CD4-positive, alpha-beta T cell (primary cell): ENCODE measurements at places on chromosomes 4 and X. TPM values are rescaled to one million over a fixed set of nuclear protein-coding genes. Genes with fewer than 3 reads are reported as not detected.
A peak's percentile ranks its signal among the peaks of the same experiment; 100 is the strongest.

- no peak for DNase-seq
These were observed 188.9 kb downstream of the ASMT start for GRCh38 chrX:1803741-1804140.

- DNase-seq: no peak
These were observed 139.7 kb downstream of the TSPAN5 start for GRCh38 chr4:98518559-98519267.

- DNase-seq: no peak
These were observed 47.3 kb upstream of the STK26 start for GRCh38 chrX:131975851-131976250.

The SPARCL1 gene
- total RNA-seq: not detected

- no peak for DNase-seq
These were observed 126.2 kb downstream of the HNRNPD start for GRCh38 chr4:82247629-82248028.

- DNase-seq: no peak
These were observed 33.7 kb downstream of the STK32B start for GRCh38 chr4:5084911-5085475.

DNA sequence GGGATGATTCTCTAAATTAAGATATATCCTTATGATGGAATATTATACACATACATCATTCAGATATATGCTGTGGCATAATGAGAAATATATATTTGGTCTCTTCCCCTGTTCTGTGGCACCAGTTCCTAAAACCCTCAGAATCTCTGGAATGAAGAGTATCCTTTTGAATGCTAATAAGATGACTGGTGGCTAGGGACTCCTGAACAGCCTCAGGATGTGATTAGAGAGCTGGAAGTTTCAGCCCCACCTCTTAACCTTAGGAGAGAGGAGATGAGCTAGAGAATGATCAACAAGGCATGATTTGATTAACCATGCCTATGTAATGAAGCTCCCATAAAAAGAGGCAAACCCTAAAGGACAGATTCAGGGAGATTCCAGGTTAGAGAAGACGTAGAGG, 632.0 kb downstream of the IQCM start:
- no peak for DNase-seq

DNA sequence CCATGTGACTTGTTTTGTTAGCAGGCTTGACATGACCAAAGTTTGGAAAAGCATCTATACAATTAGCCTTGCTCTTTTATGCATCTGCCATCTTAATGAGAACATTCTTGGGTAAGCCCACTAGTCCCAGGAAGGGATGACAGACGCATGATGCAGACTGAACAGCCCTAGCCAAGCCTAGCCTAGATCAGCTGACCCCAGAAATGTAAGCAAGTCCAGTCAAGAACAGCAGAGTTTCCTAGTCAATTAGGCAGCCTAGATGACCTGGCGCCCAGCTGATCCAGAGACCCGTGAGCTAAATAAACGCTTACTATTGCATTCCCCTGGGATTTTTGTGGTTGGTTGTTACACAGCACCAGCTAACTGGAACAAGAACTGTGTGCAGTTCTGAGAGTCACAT, 457.9 kb downstream of the BCOR start:
- DNase-seq: no peak

The CDK16 gene
- total RNA-seq: 190 TPM

DNA sequence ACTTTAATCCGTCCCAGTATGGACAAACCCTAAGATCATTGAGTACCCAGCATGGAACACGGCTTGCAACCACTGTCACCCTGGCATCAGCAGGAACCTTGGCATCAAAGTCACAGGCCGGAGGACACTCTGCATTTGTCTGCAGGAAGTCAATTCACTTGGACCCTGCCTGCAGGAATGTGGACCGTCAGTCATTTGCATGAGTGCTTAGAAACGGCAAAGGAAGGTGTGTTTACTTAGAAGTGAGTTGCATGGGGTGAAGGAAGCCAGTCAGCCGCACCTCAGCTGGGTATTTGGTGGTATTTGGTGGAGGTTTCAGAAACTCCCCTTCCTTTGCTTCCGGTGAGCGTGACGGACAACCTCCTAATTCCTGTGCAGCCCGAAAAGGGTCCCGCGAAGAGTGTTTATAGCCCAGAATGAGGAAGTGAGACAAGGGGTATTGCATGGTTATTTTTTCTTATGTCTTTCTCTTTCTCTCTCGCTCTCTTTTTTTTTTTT, 15.5 kb downstream of the P2RY8 start:
- DNase-seq: peak; percentile 54

GRCh38 chr4:8326206-8326605, 56.7 kb downstream of the HTRA3 start:
- no peak for DNase-seq

- DNase-seq: no peak
These were observed 27.7 kb upstream of the GLRB start for GRCh38 chr4:157048248-157048647.

The PPARGC1A gene
- not detected for total RNA-seq

DNA sequence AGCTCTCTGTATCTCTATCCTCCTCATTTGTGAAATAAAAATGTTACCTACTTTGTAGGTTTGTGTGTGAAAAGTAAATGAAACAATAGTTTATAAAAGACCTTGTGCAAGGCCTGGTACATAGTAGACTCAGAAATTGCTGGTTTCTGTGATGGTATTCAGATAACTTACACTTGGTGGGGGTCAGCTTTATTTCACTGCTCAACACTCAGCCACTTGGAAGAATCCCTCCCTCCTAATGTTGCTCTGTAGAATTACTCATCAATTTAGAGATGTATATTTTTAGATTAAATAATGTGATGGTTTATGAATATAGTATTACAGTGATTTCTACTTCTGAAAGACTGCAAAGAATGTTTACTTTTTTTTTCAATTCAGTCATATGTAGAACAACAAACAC, 32.7 kb downstream of the SMARCAD1 start:
- DNase-seq: no peak

DNA sequence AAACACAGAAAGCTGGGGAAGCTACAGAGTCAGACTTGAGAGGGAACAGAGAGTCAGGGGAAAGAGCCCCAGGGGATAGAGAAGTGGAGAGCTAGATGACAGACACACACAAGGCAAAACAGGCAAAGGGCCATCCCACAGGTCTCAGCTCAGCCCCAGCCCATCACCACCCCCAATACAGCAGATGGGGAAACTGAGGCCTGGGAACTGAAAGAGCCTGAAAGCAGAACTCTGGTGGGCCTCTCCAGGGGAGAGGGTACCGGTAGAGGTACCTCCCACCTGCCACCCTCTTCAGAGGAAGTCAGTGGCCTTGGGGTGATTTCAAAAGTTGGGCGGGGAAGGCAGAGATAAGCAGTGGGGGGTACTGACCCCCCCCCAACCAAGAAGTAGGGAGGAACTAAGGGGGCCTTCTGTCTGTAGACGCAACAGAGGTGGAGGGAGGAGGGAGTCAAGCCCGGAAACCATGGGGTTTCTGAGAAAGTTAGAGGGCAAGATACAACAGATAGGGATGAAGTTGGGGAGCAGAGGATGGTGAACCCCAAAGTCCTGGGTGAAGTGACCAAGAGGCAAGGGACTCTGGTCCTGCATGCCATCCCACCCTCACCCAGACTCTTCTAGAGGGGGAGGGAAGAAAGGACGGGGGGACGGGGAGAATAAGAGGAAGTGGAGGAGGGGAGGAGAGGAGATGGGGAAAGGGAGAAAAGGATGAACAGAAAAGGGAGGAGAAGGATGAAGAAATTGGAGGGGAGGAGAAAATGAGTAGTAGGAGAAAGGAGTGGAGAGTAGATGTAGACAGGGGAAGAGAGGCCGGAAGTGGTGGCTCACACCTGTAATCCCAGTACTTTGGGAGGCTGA, 3.2 kb downstream of the GATA1 start:
- DNase-seq: no peak

DNA sequence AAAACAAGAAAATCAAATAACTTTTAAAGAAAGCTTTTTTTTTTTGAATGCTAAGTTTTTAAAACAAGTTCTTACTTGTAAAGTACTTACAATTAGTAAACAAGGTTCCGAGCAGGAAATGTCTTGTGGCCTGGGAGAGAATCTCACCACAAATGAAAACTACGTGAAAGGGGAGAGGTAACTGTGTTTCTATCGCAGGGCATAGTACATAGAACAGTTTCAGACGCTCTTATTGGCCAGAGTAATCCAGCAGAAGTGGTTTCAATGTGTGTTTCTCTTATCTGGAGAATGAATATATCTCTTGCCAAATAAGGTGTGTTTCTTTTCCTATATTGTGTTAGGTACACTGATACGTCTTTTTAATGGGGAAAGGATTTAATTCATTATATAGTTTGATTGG, at the start of gene PLAC8:
Gene PLAC8 (minus strand): TSS at position 154 of the 400 bp plus-strand sequence. CDS start 6,808 bp downstream, outside the sequence.
- no peak for DNase-seq

- DNase-seq: no peak
These were observed 80.5 kb downstream of the TSPAN5 start for GRCh38 chr4:98577956-98578355.

DNA sequence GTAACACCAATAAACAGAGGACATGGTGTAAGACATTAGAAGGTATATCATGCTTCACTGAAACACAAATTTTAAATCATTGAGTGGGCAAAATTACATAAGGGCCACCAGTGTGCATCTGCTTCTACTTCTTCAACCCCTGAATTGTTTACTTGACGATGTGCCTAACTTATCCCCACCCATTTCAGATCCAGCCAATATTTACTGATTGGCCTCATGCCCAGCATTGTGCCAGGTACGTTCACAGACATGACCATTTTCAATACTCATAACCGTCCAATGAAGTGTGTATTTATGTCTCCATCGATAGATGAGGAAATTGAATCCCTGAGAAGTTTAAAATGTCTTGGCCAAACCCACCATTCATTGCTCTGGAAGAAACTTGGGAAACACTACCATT, 208.3 kb upstream of the MID1 start:
- no peak for DNase-seq

The PLA2G12A gene
- total RNA-seq: 10.5 TPM

GRCh38 chr4:102387552-102388150, 42.4 kb upstream of the SLC39A8 start:
- DNase-seq: no peak

The MAGEE1 gene
- total RNA-seq: 12.7 TPM

DNA sequence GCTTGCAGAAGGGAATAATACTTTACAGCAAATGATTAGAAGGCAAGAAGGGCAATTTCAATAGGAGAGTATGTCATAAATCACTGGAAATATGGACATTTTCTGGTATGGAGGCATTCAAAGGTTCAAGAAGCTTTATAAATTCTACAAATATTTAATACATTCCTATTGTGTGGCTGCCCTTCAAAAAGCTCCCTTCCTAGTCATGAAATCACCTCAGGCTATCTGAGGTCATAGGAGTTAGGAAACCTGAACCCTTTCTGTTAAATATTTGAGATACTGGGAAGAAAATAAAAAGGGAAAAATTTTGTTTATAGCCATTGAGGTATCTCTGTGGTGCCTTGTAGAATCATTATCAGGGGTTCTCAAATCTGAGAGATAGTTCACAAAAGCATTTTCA, 316.8 kb upstream of the EMCN start:
- DNase-seq: no peak

DNA sequence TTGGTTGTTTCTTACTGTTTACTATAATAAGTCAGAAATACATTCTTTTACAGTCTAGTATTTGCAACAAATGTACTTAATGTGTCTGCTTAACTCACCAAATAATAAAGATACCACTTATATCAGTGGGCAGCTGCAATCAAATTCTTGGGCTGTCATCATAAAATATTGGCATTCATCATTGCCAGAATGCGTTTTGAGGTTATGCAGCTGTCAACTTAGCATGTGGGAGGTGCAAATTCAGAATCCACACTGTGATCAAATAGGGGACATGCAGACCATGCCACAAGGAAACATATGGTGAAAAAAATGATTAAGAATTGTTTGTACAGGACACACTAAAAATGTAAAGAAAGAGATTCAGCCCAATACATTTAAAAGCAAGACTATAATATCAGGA, 86.5 kb downstream of the HCCS start:
- DNase-seq: no peak

DNA sequence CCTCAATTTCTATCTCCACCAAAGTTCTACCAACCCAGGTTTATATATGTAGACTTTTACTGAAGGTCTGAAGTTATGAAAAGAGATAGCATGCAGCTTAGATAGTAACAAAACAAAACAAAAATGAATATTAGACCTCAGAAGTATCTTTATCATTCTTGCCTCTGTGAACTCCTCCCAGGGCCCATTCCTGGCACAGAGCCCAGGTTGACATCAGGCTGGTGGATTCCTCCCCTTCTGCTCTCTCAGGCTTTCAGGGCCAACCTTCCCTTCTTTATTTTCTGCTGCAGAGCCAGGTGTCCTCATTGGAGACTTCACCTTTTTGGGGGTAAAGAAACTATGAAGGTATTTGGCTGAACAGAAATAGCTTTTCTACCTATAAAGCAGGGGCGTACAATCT, 112.8 kb upstream of the PITX2 start:
- DNase-seq: no peak

DNA sequence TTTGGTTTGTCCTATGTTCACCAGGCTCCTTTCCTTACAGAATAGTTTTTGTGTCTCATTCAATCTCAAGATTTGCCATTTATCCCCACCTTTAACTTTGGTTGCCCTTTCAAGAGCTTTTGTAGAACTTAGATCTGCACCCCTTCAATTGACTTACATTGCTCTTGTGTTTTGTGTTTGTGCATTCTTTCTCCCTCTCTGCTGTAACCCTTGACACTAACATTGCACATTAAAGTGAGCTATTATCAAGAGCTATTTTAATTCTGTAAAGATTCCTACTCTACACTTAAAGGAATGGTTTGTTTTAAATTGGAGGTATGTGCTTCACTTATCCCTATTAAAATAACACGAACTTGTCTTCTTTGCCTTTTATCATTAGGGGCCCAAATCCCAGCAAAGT, 65.3 kb downstream of the CDS1 start:
- no peak for DNase-seq

GRCh38 chrX:95764972-95765451, 919.6 kb upstream of the DIAPH2 start:
- no peak for DNase-seq

GRCh38 chr4:56986192-56986591, 7.5 kb downstream of the POLR2B start:
- no peak for DNase-seq

- DNase-seq: no peak
These were observed 329.7 kb upstream of the GATB start for GRCh38 chr4:152090543-152090942.

GRCh38 chr4:109321232-109321631, 18.8 kb upstream of the COL25A1 start:
- DNase-seq: no peak

DNA sequence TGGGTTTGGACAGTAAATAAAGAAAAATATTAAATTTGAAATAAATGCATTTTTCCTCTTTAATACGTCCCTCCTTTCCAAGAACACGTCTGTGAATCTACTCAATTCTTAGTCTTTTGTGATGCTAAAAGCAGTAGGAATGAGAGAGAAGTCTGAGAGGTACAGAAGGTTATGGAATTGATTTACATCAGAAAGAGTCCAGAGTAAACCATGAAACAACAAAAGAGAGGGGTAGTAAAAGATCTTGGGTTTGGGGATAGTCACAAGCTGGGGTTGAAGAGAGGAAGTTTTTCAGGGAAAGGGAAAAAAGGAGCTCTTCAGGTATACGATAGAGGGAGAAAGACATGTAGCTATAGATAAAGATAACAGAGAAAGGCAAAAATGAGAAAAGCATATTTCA, 215.4 kb downstream of the RAB28 start:
- DNase-seq: no peak

The PITX2 gene
- total RNA-seq: not detected
